Activated CD4-positive, alpha-beta T cell treated with anti-CD3 and anti-CD28 coated beads for 1 hour (primary cell): ENCODE measurements at places on chromosomes 6 and 20.

GRCh38 chr6:134288538-134289203 lies 29.2 kb downstream of the SGK1 start:
- no peak for DNase-seq

- DNase-seq: no peak
These were observed 19.9 kb downstream of the PEDS1 start for GRCh38 chr20:50133474-50134217.

- no peak for DNase-seq
These were observed 25.0 kb downstream of the CPNE5 start for GRCh38 chr6:36814249-36814648.

GRCh38 chr6:36682328-36683144 lies 4.0 kb downstream of the CDKN1A start:
- peak; percentile 50 for DNase-seq

DNA sequence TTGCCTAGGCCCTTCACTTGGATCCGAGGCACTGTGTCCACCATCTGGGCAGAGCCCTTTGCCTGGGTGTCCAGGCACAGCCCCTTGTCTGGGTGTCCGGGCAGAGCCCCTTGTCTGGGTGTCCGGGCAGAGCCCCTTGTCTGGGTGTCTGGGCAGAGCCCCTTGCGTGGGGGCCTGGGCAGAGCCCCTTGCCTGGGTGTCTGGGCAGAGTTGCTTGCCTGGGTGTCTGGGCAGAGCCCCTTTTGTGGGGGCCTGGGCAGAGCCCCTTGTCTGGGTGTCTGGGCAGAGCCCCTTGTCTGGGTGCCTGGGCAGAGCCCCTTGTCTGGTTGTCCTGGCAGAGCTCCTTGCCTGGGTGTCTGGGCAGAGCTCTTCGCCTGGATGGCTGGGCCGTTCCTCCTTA lies 443.4 kb upstream of the CDH4 start:
- no peak for DNase-seq

GRCh38 chr20:1423625-1424106 lies 30.8 kb upstream of the FKBP1A start:
- no peak for DNase-seq

- no peak for DNase-seq
These were observed 159.3 kb downstream of the CDKAL1 start for GRCh38 chr6:20693466-20694063.

GRCh38 chr20:15561070-15561569 lies 1012.1 kb downstream of the KIF16B start:
- DNase-seq: no peak

DNA sequence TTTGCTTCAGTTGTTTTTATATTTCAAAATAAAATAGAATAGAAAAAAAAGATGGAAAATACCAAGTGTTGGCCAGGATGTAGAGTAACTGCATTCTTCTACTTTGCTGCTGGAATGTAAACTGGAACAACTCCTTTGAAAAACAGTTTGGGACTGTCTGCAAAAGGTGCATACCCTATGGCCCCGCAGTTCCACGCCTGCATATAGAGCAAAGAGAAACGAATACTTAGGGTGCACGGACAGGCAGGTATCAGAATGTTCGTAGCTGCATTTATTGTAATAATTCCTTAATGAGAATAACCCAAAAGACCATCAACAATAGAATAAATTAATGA lies 603 bp upstream of the RAB23 start:
- DNase-seq: no peak

- no peak for DNase-seq
These were observed 62.7 kb upstream of the XRN2 start for GRCh38 chr20:21240394-21240793.

DNA sequence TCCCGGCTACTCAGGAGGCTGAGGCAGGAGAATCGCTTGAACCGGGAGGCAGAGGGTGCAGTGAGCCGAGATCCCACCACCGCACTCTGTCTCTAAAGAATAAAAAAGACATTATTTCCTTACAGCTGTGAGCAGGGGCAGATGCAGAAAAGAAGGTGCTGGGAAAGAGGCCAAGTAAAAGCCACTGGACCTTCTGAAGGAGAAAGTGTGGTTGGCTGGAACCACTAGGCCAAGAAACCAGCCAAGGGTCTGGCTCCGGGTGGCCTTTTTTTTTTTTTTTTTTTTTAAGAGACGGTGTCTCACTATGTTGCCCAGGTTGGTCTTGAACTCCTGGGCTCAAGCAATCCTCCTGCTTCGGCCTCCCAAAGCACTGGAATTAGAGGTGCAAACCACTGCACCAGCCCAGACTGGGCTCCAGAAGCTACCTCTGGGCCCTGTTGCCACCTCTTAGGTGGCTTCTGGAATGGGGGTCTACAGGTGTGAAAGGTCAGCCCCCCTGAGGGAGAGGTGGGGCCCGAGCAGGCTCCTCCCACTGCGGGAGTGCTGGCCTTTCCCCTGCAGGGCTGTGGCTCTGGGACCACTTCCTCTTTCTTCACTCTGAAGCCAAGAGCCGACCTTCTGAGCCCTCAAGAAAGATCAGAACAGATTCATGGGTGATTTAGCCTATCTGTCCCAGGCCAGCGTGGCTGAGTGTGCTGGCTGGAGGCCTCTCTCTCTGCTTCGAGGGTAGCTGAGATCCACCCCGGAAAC lies at the start of gene FGD2:
FGD2 (plus strand) TSS at position 595 of the 750 bp plus-strand sequence. CDS start 163 bp downstream, outside the sequence.
- DNase-seq: no peak

DNA sequence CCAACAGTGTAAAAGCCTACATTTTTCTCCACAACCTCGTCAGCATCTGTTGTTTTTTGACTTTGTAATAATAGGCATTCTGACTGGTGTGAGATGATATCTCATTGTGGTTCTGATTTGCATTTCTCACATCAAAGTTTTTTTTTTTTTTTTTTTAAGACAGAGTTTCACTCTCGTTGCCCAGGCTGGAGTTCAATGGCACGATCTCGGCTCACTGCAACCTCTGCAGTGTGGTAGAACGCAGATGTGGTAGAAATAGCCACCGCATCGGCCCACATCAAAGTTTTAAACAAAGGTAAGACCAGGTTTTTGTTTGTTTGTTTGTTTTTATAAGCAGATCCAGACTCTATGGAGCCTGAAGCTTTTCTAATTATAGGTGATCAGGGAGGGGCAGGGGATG lies 12.7 kb upstream of the PPP1R3G start:
- DNase-seq: no peak
